ENCODE measurements at places on chromosomes 5 and 9.

- DNase-seq = no peak
Observed at GRCh38 chr5:82107267-82107666, 135.4 kb downstream of the ATG10 start.

DNA sequence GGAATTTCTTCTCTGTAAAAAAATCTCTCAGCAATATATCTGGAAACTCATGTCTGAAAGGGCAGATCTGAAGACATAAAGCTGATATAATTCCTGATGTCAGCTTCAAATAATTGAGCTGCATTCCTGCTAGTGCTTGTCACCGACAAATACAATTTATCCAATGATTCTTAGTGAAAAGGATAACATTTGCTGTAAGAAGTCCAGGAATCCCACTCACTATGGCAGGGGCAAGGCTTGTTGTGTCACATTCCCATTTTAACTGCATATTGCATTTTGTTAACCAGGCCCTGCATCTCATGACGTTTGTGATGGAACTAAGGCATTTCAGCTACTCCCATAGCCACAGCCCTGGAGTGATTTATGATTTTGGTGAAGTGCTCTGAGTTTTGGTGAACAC is 160.1 kb upstream of the DAB2 start:
- DNase-seq = no peak

GRCh38 chr9:133932181-133932580 is 59.9 kb downstream of the VAV2 start:
- DNase-seq = no peak

GRCh38 chr9:125475385-125475784 is 213.8 kb downstream of the GAPVD1 start:
- no peak for DNase-seq

- no peak for DNase-seq
Observed at GRCh38 chr5:56143373-56143714, 89.8 kb downstream of the ANKRD55 start.

- DNase-seq = no peak
Observed at GRCh38 chr9:81103597-81104471, 585.5 kb downstream of the TLE1 start.

GRCh38 chr5:123427281-123427680 is 4.1 kb upstream of the CEP120 start:
- DNase-seq = no peak

- no peak for DNase-seq
Observed at GRCh38 chr5:108711898-108712297, 35.8 kb upstream of the FER start.

DNA sequence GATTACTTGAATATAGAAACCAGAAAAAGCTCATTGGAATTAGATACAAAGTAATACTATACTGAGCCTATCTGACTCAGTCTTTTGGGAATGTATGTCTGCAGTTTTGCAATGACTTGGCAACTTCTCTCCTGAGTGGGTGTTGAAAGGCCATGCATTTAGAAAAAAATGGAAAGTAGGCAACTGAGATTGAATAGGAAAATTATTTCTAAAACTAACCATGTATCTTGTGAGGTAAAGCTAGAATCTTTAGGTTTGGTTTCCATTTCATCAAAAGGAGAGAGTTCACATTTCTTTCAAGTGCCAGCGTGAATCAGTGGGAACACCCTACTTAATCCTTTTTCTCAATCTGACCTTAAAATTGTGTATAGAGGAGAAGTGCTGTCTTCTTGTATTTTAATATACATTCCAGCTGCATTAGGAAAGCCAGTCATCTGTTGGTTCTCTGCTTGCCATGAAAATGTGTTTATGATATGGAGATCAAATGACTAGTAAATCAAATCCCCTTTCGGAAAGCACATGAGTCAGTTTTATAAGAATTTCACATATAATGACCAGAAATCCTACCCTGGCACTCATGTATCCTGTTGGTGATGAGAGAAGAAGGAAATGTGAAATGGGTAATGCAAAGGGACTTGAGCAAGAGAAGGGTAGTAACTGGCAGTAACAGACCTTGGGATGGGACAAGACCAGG is 30.4 kb downstream of the NFX1 start:
- DNase-seq = no peak

DNA sequence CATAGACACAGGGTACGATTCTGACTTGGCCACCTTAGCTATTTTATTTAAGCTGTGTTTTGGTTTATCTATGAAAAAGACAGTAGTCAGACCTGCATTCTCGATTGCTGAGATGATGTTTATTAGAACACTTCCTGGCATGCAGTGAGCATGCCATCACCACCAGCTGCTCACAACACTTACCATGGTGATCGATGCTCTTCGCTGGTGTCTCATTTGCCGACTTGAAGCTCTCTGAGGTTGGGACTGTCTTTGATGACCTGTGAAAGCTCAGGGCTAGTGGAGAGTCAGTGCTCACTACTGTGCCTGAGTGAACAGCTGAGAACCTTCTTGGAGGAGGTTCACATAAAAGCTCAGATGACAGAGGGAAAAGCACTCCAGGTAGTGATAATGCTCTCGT is 4.4 kb upstream of the C9orf153 start:
- no peak for DNase-seq

- DNase-seq = no peak
Observed at GRCh38 chr9:129174724-129175514, 3.1 kb downstream of the IER5L start.

- no peak for DNase-seq
Observed at GRCh38 chr5:107538331-107538730, 132.4 kb downstream of the EFNA5 start.

DNA sequence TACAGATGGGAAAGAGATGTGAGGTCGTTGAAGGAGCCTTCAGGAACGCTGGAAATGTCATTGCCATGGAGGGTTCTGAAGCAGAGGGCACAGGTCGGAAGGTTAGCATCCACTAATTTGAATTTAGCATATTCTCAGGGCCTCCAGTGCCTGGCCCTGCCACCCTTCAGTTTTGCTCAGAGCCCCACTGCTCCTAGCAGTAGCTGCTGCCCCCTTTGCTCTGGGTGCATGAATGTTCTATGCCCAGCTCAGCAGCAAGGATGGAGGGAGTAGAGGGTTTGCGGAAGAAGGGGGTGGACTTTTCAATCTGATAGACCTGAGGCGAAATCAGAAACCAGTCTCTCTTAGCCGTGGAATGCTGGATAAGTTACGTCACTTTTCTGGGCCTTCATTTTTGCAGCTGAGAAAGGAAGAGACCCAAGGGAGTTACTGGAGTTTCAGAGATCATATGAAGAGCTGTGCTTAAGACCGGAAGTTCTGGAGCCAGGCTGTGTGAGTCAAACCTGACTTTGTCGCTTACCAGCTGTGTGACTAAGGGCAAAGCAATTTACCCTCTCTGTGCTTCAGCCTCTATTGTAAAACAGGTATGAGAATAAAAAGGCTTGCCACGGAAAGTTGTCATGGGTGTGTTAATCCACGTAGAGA is 133.2 kb upstream of the PANK3 start:
- no peak for DNase-seq

DNA sequence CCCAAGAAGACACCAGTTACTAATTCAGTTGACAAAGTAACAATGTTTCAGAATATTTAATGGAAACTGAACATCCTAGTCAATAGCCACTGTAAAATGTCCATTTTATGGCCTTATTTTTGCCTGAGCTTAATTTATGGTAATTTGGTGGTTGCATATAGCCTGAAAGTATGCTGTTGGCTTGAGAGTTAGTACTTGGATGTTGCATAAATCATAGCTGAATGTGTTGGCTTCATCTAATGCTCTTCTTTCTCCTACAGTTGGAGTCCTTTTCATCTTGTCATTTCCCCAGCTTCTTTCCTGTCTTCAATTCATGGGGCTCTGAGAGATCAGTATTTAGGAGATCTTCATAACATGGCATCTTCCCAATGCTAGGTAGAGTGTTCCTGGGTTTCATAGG is 164.6 kb downstream of the MAT2B start:
- DNase-seq = no peak

- DNase-seq = no peak
Observed at GRCh38 chr5:123294544-123294943, 128.7 kb downstream of the CEP120 start.

DNA sequence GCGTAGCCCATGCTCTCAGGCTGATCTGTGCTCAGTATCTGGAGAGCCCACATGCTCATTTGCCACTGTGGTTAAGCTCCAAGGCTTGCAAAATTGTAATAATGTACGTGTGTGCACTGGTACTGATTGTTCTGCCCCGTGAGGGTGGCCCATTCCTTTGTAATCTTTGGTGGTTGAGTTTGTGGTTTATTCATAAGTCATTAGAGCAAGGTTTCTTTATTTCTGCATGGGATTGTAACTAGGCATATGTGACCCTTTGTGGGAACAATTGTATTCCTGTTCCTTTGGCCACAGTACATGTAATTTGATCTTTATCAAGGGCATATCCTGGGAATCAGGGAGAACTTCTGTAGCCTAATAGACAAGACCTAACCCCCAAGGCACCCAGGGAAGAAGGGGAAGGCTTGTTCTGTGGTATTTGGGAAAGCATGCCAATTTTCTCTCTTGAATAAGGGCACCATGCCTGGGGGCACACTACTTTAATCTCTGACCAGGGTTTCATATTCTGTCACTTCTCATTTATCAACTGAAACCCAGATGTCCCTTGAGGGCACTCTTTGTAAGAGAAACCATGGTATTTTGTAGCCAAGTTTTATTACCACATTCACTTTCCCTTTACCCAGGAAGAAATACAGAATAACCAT is 74.6 kb downstream of the NPR3 start:
- DNase-seq = no peak

- no peak for DNase-seq
Observed at GRCh38 chr9:5778805-5779204, 54.1 kb downstream of the ERMP1 start.

DNA sequence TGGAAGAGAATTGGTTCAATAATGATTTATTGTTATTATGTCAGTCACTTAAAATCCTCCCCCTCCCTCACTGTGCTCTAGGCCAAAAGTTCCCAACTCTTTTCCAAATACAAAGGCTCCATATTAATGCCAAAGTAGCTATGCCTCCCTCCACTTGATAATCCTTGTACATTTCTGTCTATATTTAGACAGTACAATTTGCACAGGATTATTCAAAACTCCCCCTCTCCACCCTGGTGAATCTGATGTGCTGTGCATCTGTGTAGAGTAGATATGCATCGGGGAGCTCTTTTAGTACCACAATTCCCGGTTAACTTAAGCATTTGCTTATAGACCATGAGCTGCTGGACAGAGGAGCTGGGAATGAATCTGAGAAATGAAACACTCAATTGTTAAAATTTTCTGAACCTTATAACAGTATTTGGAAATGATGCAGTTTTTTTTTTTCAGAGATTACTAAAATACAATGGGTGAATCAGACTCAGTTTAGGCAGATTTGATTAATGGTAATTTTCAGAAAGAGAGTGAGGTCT is 27.6 kb downstream of the GLRA1 start:
- DNase-seq = no peak

DNA sequence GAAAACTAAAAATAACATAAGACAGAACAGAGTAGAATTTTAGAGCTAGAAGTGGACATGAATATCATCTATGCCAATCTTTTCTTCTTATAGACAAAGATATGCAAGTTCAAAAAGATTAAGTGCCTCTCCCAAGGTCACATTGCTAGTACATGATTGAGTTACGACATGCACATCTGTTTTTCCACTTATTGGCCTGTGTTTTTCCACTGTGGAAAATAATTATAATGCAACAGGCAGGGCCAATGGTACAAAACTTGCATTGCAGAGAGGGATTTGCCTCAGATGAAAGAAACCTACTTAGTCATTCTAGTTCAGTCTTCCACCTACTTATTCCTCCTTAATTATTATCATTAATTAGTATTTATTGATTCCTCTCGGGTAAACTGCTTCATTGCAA is 407.8 kb upstream of the SGCD start:
- DNase-seq = no peak

DNA sequence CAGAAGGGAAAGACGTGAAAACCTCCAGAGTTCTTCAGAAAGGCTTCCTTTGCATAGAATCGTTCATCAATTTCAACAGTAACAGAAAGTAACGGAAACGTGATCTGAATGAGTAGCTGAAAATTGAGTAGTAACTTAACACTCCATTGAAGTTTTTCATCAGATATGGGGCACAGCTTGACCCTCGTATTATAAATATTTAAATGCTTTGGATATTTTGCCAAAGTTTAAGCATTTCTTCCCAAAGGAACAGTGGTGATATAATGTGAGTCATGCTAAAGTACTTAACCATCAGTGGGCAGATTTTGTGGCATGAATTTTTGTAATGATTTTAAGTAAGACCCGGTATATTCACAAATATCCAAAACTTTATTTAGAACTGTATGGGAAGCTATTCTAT is 67.4 kb upstream of the ADAMTS19 start:
- no peak for DNase-seq

GRCh38 chr5:36389245-36389644 is 87.5 kb upstream of the RANBP3L start:
- no peak for DNase-seq

GRCh38 chr5:158606233-158606632 is 493.5 kb downstream of the EBF1 start:
- no peak for DNase-seq

GRCh38 chr5:111415053-111415452 is 97.3 kb downstream of the STARD4 start:
- DNase-seq = no peak

DNA sequence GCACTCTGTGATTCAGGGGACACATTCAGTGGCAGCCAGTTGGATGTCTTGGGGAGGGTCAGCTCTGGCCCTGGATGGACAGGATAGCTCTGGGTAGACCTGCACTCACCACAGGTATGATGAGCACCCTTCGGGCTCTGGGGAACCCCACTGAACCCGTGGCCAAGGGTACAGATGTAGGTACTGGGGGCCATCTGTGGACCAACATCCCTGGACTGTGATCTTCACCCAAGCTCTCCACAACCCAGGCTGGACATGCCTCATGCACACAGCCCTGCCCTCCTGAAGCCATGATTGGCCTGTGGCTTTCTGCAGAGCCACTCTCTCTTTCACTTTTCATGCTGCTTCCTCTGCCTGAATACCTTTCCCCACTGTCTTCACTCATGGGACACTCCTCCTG is 15.6 kb upstream of the ACSL6 start:
- no peak for DNase-seq

DNA sequence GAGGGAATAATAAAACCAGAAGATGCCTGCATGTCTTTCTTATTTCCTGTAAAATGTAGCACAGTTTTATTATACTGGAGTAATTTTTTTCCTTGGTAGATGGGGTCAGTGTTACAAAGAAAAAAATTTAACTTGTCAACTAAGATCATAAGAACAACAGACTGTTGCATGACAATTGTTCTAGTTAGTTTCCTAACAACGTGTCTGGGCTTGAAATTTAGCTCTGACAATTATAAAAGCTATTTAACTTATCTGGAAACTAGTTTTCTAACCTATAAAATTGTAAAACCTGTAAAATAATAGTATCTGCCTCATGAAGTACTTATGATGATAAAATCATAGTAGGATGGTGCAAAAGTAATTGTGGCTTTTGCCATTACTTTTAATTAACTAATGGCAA is 4.9 kb downstream of the SHOC1 start:
- DNase-seq = no peak

Data from CD4-positive, alpha-beta T cell treated with Interleukin-1 beta for 1 hour (primary cell).